ENCODE measurements at places on chromosomes 13 and 19.

DNA sequence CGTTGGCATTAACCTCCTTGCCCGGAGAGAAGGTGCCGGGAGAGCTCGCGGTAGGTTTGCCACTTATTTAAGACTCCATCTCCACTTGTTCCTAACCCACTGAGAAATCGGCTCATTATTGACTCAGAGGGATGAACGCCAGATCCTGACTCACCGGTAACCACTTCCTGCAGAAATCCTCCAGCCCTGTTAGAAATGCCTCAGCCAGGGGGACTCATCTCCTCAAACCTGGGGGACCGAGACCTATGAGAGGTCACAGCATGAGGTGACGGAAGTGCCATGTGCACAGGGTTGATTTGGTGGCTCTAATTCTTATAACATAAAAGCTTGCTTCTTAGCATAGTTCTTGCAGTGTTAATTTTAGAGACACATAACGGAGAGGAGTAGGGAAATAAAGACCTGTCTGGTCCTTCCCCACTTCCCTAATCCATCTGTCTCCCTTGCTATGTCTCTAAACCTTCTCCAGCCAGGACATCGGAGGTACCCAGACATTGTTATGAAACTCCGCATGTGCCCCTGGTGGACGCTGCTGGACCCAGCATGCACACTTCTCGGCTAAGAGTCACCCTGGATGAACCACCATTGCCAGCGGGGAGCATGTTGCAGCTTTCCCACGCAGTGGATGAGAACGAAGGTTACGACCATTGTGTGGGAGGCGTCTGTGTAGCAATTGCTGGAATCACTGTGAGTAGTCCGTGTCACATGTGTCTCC, 158.9 kb downstream of the EFNB2 start:
- DNase-seq, result no peak

GRCh38 chr13:62432906-62433305, 1017.3 kb upstream of the PCDH20 start:
- no peak for DNase-seq

GRCh38 chr19:49594993-49595818, 4.2 kb downstream of the PRR12 start:
- DNase-seq, result no peak

- DNase-seq, result no peak
These were observed 316.1 kb downstream of the COG6 start for GRCh38 chr13:39971526-39971925.

DNA sequence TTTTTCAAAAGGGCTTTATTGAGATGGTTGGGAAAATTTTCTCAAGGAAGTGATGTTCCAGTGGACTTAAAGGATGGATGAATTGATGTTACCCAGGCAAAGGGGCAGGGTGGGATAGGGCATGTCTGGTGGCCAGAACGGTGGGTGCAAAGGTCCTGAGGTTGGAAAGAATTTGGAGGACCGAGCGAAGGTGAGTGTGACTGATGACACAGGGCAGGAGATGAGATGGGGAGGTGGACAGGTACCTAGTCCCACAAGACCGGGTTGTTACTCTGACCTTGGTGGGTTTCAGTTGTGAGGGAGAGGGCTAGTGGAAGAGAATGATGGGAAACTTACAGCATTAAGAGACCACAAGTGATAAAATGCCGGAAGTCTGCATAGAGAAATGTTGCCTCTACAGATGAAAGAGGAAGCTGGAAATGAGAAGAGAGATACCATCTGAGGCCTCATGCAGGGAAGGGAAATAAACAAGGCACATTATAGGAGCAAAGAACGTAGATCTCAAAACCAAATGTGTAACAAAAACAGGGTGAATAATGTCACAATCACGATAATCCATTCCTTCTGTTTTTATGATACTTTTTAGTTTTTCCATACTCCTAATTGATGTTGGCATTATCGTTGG, 4.5 kb downstream of the ADGRE1 start:
- DNase-seq, result no peak

DNA sequence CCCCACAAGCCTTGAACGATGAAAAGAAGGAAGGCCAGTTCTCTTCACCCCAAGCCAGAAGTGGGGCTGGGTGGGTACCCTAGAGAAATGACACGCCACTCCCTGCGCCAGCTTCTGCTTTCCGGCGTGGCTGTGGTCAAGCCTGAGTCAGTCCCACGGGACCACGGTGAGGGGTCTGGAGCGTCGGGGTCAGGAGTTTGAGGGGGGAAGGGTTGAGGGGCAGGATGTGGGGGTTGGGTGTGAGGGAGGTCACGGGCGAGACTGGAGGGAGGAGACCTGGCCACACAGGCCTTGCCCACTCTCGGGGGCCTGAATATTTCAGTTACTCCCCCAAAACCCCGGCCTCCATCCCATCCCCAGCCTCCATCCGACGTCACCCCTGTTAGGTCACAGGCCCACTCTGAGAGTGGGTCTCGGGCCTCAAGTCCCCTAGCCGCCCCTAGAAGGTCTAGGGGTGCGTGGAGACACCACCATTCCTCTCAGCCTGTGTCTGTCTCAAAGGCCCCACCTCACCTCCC, 500 bp upstream of the IFI30 start:
- DNase-seq, result no peak

DNA sequence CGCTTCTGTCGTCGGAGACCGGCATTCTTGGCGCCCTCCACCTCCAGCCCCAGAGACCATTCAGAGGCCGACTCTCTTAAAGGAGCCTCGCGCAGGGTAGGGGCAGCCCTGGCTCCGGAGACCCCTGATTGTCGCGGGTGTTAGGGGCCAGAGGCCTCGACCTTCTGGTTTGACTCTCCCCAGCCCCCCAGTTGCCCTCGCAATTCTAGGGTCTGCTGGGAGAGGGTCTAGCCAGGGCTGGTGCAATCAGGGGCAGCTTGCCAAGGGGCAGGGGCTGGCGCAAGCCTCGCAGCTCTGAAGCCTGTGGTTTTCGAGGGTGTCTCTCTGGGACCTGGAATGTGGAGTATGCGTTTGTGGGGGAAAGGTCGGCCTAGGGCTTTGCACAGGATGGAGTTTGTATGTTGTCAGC, 1.6 kb upstream of the SLC7A10 start:
- no peak for DNase-seq

- no peak for DNase-seq
These were observed 2.0 kb upstream of the TNFSF14 start for GRCh38 chr19:6671960-6672359.

- DNase-seq, result no peak
These were observed 8.0 kb upstream of the MYO1F start for GRCh38 chr19:8584965-8585893.

- DNase-seq, result no peak
These were observed 53.0 kb downstream of the ARHGEF7 start for GRCh38 chr13:111168107-111168506.

DNA sequence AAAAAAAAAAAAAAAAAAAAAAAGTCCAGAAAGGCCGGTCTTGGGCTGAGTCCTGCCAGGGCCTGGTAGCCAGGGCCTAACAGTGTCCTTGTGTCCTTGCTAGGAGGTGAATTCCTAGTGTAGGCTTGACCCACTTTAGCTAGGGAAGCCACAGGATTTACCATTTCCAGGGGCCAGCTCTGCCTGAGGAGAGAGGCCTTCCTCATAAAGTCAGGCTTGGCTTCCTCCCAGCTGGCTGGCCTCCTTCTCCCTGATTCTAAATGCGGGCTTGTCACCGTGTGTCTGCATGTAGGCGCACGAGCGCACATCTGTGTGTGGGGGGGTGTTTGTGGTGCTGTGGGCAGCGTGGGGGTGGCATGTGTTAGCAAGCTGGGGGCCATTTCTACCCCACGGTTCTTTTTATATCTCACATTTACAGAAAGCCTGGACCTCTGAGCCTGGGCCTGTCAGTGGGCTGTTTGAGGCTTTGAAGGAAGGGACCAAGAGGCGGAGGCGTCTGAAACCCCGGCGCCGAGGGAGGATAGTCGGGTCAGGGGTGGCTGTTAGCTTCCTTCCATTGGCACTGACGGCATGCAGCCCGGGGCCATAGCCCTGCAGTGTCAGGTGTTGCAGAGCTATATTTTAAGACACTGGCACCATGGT, 31.7 kb downstream of the IER2 start:
- DNase-seq, result no peak

DNA sequence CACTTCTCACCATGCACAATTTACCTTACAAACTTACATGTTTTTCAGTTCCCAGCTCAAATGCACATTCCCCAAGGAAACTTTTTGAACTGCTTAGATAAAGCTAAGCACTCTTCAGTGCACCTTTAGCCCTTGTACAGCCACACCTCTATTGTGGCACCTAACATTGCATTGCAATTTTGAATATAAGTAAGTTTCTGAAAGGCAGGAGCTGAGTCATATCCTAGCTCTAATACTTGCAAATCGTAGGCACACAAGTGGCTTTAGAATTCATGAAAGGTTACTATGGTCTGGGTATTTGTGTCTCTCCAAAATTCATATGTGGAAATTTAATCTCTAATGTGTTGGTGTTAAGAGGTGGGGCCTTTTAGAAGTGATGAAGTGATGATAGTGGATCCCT, 4.9 kb upstream of the ESD start:
- no peak for DNase-seq

- no peak for DNase-seq
These were observed 1089.3 kb downstream of the EFNB2 start for GRCh38 chr13:105446197-105446596.

- no peak for DNase-seq
These were observed 45.1 kb upstream of the CEACAM21 start for GRCh38 chr19:41530761-41531301.

DNA sequence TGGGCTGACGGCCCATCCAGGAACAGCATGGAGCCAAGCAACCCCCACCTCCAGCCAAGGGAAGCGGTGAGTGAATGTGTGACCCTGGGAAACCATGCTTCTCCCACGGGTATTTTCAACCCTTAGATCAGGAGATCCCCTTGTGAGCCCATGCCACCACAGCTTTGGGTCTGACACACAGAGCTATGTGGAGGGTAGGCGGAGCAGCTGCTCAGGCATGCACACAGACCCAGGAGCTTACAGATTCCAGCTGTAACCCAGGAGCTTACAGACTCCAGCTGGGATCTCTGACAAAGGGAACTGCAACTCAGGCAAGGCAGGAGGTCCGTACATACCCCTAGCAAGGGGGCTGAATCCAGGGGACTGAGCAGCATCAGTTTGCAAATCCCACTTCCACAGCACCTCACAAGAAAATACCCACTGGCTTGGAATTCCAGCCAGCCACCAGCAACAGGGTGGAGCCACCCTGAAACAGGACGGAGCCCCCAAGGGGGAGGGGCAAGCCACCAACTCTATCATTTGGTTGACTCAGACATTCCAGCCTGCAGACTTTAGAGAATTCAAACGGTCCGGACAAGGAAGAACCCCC, 40.8 kb upstream of the RFXAP start:
- DNase-seq, result no peak

GRCh38 chr13:36124236-36124822, 6.9 kb downstream of the DCLK1 start:
- DNase-seq, result no peak

DNA sequence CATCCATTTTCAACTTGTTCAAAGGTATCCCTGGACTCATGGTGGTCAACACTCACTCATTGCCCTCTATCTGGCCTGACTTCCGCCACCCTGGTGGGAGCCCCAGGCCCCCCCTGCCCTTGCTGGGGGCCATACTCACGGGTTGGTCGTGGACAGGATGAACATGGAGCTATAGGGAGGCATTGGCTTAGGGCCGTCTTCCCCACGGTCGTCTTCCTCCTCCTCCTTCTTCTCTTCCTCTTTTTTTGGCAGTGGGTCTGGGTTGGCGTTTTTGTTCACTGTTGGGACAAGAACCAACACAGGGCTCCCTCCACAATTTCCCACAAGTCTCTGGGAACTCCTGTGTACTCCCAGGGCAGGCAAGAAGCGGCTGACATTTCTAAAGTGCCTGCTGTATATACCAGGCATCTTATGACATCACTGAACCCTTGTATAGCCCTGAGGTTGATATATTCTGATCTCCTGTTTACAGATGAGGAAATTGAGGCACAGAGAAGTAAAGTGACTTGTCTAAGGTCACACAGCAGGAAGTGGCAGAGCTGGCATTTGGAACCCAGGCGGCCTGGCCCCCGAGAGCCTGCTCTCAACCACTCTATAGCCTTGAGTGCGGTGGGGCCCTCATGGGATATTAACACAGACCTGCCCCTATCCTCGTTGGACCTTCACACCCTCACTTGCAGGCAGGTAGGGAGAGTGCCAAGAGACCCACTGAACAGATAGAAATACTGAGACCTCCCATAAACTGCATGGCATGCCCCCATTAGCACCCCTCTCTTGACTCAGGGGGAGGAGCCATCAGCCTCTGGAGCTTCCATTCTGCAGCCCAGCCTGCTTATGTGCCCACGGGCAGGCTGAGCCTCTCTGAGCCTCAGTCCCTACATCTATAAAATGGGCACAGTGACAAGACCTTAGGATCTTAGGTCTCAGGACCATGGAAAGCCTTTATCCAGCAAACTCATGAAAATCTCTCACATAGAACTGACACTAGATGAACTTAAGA, 135.0 kb downstream of the IER2 start:
- DNase-seq, result no peak

DNA sequence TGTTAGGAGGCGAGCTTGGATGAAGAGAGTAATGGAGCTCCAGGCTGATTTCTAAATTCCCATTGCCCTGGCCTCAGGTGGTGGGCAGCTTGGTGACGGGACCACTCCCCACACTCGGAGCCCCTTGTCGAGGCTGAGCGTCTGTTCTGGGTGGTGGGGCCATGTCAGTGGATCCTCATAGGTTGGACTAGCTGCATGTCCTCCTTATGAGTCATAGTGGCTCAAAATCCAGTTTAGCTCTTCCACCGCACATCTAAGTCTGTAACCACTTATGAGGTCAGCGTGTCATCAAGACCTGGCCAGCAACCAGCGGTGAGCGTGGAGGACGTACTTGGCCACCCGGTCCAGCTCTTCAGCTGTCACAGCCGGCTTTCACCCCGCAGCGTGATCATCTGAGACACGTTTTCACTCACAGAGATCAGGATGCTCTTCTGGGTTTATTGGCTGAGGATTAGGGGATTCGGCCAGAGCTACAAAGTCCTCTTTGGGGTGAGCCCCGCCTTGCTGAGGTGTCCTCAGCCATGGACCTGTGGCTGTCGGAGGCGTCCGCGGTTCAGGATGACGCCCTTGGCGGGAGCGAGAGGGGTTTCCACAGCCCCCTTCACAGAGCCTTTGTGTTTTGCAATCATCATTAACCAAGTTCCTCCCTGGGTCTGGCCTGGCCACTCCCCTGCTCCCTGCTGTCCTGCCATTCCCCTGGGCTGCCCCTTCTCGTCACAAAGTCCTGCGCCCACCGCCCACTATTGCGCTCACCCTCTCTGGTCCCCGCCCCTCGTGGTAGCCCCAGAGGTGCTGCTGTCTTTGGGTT, 41.9 kb downstream of the ADPRHL1 start:
- DNase-seq, result no peak

DNA sequence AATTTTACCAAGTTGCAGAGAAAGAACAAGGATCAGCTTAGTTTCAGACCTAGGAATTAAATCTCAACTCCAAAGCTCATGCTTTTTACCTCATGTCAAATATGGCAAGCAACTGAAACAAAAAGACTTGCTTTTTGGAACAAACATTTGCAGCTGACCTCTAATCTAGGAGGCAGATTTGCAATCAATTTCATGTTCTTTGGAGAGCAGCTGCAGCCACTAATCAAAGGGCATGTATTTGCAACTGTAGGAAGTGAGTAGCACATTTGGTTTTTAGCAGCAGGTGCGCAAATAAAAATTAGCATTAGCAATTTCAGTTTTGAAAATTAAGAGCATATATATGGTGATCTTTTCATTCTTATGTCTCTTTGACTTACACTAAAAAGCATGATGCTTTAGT, 459.3 kb upstream of the SLC10A2 start:
- no peak for DNase-seq

- no peak for DNase-seq
These were observed 9.5 kb downstream of the B3GLCT start for GRCh38 chr13:31209172-31209840.

- DNase-seq, result no peak
These were observed 102.0 kb downstream of the DCLK1 start for GRCh38 chr13:36029166-36029565.
